ENCODE measurements at places on chromosomes 13 and 19.

DNA sequence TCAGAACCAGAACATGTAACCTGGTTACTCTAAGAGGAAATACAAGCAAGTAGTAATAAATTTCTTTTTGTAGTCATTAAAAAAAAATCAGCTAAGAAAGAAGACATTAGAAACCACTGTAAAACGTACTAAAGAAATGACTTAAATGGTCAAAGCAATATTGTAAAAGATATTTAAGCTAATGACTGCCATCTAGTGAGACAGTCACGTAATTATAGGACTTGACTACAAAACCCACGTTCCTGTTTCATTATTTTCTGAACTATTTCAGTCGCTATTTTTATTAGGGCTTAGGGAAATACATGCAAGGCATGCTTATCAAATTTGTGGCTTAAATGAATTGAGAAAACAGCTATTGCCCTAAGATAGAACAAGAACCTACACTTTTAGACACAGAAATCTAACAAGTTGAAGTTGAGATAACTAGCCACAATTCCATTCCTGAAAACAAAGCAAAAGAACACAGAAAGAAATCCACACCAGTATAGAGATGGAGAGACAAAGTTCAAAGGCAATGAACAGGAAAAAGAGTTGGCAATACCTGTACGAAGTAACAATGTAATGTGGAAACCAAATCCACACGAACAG lies 17.9 kb downstream of the ALG5 start:
- no peak for DNase-seq

GRCh38 chr19:2711172-2711874 lies 8.8 kb upstream of the GNG7 start:
- DNase-seq: no peak

GRCh38 chr19:50030225-50030624 lies 4.4 kb downstream of the ZNF473 start:
- DNase-seq: no peak

DNA sequence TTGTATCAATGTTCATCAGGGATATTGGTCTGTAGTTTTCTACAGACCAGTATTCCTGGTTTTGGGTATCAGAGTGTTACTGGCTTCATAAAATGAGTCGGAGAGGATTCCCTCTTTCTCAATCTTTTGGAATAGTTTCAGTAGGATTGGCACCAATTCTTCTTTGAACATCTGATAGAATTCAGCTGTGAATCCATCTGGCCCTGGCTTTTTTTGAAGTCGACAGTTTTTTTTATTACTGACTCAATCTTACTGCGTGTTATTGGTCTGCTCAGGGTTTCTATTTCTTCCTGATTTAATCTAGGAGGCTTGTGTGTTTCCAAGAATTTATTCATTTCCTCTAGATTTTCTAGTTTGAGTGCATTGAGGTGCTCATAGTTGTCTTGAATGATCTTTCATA lies 11.4 kb downstream of the TEX26 start:
- DNase-seq: no peak

- no peak for DNase-seq
Measured at GRCh38 chr19:1082165-1082927, 12.8 kb downstream of the POLR2E start.

GRCh38 chr19:1718420-1719291 lies 34.6 kb upstream of the ONECUT3 start:
- no peak for DNase-seq

DNA sequence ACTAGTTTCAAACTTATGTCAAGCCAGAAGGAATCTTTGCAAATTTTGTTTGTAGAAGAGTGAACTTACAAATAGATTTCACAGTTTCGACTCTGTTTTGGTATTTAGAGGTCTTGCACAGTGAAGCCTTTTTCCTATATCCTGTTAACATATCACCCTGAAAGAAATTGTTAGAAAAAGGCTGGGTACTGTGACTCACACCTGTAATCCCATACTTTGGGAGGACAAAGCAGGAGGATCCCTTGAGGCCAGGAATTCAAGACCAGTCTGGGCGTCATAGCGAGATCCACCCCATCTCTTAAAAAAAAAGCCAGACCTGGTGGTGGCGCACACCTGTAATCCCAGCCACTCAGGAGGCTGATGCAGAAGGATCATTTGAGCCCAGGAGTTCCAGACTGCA lies 224.0 kb downstream of the GGACT start:
- no peak for DNase-seq

DNA sequence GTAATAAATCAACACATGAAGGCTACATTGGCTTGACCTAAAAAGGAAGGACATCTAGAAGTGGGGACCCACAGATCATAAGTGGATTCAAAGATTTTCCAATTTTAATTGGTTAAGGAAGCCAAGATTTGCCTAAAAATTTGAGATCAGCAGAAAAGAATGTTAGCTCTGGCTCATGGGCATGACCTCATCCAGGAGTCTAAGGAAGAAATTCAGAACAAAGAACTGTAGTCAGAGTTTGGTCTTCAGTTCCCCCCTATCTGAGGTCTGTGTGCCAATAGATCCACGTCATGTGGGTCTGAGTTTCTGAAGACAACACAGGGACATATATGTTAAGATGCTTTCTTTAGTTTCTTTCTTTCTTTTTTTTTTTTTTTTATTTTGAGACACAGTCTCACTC lies 648.8 kb upstream of the SPRY2 start:
- DNase-seq: no peak

DNA sequence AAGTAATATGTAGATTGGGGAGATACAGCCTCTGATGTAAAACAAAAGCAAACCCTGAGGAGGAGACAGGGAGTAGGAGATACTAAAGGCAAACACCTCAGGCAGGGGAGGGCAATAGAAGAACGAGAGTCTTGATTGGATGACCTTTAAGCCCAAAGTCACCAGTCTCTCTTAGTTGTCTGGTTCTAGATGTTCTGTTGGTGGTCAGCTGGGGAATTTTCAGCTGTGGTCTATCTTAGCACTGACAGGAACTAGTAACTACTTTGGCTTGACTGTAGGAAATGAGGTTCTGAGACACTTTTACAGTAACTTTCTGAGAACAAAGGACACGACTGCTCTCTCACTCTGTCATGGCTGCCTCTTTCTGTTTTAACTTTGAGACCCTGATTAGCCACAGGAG lies 290.7 kb upstream of the MIR17HG start:
- no peak for DNase-seq

- DNase-seq: no peak
Measured at GRCh38 chr19:48961673-48962028, 3.5 kb upstream of the FTL start.

GRCh38 chr19:18778076-18778389 lies 13.1 kb downstream of the COMP start:
- DNase-seq: no peak

GRCh38 chr13:104854007-104854406 lies 1681.5 kb downstream of the EFNB2 start:
- no peak for DNase-seq

DNA sequence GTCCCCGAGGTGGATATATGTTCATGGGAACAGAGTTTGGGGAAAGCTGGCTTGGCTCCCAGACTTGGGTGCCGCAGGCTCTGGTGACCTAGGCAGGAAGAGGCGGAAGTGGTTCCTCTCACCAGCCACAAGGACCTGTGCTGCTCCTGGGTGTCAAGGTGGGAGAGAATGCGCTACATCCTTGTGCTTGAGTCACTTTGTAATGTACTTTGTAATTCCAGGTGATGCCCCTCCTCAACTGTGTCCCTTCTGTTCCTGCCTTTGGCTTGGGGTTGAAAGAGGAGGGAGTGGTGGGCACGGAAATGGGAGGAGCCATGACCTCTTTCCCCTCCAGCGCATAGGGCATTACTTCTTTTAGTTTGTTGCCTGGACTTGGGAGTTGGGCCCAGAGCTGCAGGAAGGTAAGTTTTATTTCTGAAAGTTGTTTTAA lies 10.9 kb downstream of the GARRE1 start:
- DNase-seq: no peak

DNA sequence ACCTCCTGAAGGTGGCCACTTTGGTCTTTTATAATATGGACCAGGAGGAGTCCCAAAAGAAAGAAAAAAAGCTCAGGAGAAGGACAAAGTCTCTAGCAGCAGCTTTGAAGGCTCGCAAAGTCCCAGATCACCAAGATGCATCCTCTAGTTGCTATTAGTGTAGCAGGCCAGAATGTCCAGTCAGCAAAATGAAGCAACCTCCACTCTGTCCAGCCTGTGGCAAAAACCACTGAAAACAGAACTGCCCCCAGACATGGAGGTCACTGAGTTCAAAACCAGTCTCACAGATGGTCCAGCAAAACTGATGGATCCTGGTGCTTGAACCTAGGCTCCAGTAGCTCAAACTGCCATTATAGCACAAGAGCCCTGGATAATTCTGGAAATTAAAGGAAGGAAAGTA lies 10.4 kb downstream of the LILRB4 start:
- no peak for DNase-seq

- DNase-seq: no peak
Measured at GRCh38 chr13:86974251-86974994, 696.7 kb upstream of the SLITRK5 start.

GRCh38 chr13:44252938-44253337 lies 120.7 kb upstream of the SERP2 start:
- DNase-seq: no peak

DNA sequence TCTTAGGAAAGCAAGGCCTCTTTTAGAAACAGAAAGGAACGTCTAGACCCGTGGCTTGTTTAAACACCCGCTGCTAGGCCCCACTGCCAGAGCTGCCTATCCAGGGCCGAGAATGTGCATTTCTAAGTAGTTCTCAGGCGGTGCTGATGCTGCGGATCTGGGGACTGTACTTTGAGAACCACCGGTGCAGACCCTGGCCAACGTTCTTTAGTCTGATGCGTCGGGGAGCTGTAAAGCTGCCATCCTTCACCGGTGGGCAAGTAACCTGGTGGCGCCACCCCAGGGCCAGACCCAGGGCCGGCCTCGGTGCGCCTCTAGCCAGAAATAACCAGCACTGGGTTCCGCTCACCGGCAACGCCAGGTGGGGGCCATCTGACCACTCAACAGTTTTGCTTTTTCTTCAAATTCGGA lies 47.1 kb downstream of the TGDS start:
- no peak for DNase-seq

DNA sequence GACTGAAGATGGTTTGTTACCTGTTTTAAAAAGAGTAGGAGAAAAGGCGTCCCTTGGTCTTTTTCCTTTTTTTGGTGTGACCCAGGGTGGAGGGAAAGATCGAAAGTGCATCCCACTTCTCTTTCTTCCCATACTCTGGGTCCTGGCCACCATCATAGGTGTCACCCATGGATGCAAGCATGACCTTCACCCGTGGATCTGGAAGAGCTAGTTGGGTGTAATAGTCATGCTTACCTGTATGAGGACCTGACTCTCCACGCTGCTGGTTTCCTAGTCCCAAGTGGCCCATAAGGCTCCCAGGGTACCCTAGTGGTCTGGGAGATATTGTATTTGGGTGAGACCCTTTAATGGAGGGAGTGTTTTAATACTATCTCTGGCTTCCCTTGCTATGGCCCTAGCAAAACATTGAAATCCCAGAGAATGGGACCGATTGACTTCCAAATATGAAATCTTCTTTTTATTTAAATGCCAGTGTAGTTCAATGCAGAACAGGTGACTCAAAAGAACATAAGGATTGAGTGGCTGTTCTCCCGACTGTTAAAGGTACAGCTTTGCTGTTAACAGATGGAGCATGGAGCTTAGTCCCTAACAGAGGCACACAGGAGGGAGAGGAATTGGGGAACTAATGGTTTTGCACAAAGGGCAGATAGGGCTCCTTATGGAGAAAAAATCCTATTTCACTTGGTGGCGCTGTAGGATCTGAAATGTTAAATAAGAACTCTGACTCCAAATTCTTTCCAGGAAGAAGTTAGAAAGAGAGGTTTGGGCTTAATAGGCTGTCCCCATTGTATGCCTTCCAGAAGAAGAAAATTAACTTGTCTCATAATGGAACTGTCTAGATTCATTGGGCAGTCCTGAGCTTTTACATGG lies 7.0 kb upstream of the ZNF550 start:
- no peak for DNase-seq

- no peak for DNase-seq
Measured at GRCh38 chr19:1860821-1861598, 2.4 kb downstream of the KLF16 start.

Data from esophagus muscularis mucosa (tissue), 4 donors.